T follicular helper cell (primary cell): ENCODE measurements at places on chromosomes 7 and 10.

- DNase-seq: no peak
These were observed 148.0 kb downstream of the ANKRD7 start for GRCh38 chr7:118372530-118372929.

DNA sequence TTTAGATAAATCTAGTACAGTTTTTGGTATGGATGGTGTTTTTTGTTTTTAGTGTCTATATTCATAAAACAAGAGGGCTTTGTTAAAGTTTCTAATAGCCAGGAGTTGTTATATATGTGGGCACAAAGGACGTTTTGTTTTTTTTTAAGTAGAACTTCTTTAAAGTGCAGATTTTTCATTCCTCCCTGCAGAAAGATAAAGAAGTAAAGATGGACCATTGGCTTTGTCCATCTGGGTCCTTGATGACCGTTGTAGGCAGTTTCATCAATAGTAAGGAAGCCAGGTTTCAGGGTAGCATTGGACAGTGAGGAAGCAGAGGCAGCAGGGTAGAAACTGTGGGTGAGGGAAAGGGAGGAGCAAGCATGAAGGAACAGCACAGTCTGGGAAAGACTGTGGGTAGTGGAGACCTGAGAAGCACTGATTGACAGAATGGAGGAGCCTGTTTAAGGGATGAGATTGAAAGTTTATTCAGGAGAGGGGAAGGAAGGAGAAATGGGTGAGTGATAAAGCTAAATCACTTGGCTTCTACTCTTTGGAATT, 5.3 kb downstream of the CALU start:
- no peak for DNase-seq

- no peak for DNase-seq
These were observed 48.1 kb downstream of the CDC123 start for GRCh38 chr10:12243864-12244620.

DNA sequence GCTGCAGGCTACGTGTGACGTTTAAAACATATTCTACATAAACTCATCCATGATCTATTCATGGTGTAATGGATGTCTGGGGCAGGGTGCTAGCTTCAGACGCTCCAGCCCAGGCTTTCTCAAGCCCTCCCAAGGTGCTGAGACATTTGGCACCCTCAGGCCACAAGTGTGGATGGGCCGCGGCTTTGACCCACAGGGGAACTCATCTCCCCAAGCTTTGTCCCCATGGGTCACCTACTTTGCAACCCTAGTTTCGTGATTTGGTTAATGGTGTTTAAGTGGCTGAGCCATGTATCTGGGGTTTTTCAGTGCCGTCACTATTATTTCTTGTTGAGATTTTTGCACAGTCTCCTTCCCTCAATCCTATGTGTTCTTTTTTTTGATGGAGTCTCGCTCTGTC, 66.0 kb downstream of the GRK5 start:
- no peak for DNase-seq

- DNase-seq: peak; percentile 71
These were observed 3.6 kb downstream of the NPM3 start for GRCh38 chr10:101779544-101780186.

- no peak for DNase-seq
These were observed 9.5 kb downstream of the EPHA1 start for GRCh38 chr7:143399151-143399550.
